Heart left ventricle (tissue), 16 donors: ENCODE measurements at places on chromosomes 11 and 22. TPM values are rescaled to one million over a fixed set of nuclear protein-coding genes. Genes with fewer than 3 reads are reported as not detected.

The PIH1D2 gene
- 2.4 TPM for polyA plus RNA-seq

The GRIA4 gene
- polyA plus RNA-seq = not detected

The DEUP1 gene
- polyA plus RNA-seq = not detected

The OR4C3 gene
- polyA plus RNA-seq = not detected

The CCDC116 gene
- polyA plus RNA-seq = 0.27 TPM

The MIAT gene
- 0.46 TPM for polyA plus RNA-seq

The GSTT2B gene
- 19.9 TPM for polyA plus RNA-seq

- DNase-seq = no peak
Observed at GRCh38 chr22:23282516-23282915, 102.2 kb downstream of the BCR start.

GRCh38 chr11:33396361-33396760, 139.2 kb downstream of the HIPK3 start:
- DNase-seq = no peak

DNA sequence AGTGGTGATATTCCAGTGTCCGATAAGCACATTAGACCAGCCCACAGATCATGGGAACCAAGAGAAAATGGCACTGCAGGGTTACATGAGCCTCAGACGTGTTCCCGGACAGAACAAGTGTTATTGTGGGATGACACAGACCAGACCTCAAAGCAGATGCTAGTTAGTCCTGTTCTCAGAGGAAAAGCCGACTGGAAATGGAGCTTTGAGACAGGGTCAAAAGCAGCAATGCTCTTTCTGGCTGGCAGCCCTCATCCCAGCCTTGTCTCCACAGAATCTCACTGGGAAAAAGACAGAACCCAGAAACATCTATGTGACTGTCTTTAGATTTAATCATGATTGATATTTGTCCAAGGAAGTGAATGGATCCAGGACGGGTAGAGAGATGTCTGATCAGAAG, 506.8 kb downstream of the INSC start:
- no peak for DNase-seq

GRCh38 chr11:102345904-102346303, 1.1 kb upstream of the BIRC2 start:
- DNase-seq = no peak

DNA sequence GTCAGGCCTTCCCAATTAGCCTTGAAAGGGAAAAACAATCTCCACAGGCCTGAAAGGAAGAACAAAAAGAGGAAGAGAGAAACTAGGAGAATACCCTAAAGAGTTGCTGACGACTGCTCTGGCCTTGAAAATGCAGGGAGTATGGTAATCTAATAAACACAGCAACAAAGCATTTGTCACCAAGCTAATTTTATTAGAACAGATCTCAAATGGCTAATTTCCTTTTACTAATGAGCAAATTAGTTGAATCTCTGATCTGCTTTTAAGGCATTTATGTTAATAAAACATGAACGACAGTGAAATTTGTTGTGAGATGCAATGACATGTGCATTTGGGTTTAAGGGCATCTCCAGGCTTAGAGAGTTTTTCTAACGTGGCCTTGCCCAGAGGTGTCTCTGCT, 212.2 kb downstream of the BUD13 start:
- no peak for DNase-seq

- DNase-seq = no peak
Observed at GRCh38 chr11:95605271-95605940, 184.2 kb downstream of the FAM76B start.

DNA sequence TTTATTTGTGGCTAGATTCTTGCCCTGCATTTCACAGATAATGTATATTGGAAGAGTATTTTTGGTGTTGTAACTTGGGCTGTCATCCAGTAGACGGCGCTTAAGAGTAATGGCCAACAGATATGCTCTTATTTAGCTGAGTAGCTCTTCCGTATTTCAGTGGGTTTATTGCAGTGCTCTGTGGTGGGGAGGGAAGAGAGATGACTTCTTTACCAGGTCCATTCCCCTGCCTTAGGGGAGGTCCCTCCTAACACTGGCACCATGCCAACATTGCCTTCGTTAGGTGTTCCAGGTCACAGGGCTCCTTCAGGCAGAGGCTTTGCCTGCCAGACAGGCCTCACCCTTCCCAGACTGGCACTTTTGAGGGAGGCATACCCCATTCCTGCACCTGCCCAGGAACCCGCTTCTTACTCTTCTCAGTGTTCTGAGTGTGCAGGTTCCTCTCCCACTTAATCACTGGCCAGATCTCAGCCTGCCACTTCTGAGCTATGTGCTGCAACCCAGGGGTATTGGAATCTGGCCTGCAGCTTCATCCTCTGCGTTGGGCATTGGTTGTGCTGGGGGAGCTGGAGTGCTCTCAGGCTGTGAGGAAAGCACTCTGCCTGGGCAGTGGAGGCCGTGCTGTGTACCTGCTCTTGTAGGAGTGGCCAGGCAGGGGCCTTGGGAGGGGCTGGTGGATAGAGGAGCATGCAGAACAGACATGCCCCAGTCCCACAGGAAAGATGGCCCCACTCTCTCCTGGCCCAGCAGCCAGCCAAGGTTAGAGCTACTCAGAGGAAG, 29.4 kb upstream of the SLN start:
- DNase-seq = no peak
